Thoracic aorta (tissue), 2 donors: ENCODE measurements at places on chromosomes 12 and 14. TPM values are rescaled to one million over a fixed set of nuclear protein-coding genes. Genes with fewer than 3 reads are reported as not detected.

- H3K4me1 ChIP-seq, result peaks cover 10% of the 10 kb centered on the region
- H3K4me3 ChIP-seq, result no peak overlapping the region
- H3K27ac ChIP-seq, result no peak overlapping the region
- DNase-seq, result no peak
Observed at GRCh38 chr12:52347551-52348510, 19.4 kb downstream of the KRT85 start.

DNA sequence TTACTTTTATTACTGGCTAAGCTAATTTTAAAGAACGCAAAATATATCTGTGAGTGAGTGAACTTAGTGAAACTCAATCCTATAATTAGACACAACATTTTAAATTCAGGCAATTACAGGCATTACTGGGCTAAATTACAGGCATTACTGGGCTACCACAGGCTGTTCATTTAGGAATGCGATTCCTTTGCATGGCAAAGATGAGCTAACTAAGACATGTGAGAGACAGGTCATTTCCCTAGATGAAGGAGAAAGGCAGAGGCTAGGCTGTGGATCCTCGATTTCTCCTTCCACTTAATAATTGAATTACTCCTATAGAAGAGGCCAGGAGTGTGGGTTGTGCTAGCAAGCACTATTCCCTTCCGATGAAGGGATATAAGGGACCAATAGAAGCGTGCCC lies 429.4 kb upstream of the LMO3 start:
- no peak overlapping the region for H3K4me3 ChIP-seq
- no peaks in the 10 kb centered on the region for H3K36me3 ChIP-seq
- H3K27ac ChIP-seq, result no peak overlapping the region
- no peaks in the 10 kb centered on the region for H3K27me3 ChIP-seq
- H3K4me1 ChIP-seq, result no peaks in the 10 kb centered on the region
- DNase-seq, result no peak

DNA sequence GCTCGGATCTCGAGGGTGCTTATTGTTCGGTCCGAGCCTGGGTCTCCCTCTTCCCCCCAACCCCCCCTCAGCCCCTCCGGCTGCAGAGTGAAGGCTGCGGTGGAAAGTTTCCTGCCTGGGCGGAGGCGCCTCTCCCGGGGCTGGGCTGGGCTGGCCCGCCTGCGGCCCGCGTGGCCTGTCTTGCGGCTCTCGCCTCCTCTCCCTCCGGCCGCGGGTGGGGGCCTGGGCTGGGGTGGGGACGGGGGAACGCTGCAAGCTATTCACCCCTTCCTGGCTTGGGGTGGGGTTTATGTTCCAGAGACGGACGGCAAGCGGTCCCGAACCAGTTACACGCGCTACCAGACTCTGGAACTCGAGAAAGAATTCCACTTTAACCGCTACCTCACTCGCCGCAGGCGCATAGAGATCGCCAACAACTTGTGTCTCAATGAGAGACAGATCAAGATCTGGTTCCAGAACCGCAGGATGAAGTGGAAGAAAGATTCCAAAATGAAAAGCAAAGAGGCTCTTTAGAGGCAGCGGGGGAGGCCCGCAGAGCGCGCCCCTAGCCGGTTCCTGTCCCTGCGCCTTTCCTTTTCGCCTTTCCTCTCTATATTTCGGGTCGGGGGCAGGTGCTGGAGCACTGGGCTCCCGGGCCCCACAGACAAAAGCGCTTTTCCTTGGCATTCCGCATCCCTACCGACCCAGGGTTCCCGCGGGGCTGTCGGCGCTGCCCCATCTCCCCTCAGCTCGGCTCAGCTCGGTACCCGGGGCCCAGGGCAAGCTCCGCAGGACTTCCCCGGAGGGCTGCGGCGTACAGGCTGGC lies 1.3 kb downstream of the HOXC5 start:
- DNase-seq, result no peak
- H3K36me3 ChIP-seq, result peaks cover 3% of the 10 kb centered on the region
- no peak overlapping the region for H3K27ac ChIP-seq
- peak overlapping the region; percentile 64 for H3K4me3 ChIP-seq
- H3K27me3 ChIP-seq, result no peaks in the 10 kb centered on the region
- H3K4me1 ChIP-seq, result no peaks in the 10 kb centered on the region

DNA sequence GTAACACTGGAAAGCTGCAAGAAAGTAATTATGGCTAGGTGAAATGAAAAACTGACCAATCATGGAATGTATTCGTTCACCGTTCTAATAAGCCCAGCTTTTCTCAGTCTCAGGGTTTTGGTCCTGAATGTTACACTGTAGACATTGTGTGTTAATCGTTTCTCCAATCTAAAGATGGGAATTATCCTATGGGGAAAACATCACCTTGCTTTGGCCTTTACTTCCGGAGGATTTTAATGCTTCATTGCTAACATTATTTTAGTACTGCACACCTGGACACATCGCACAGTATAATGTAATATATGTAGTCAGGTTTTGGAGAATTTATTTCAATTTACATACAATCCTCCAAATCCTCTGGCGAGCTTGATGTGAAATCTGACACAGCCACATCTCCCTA lies 1.2 kb upstream of the TRHDE start:
- H3K4me3 ChIP-seq, result peak overlapping the region; percentile 82
- DNase-seq, result no peak
- H3K36me3 ChIP-seq, result no peaks in the 10 kb centered on the region
- no peaks in the 10 kb centered on the region for H3K4me1 ChIP-seq
- no peaks in the 10 kb centered on the region for H3K27me3 ChIP-seq

- H3K27me3 ChIP-seq, result no peaks in the 10 kb centered on the region
- H3K4me1 ChIP-seq, result no peaks in the 10 kb centered on the region
- H3K27ac ChIP-seq, result no peak overlapping the region
- H3K36me3 ChIP-seq, result peaks cover 21% of the 10 kb centered on the region
- no peak overlapping the region for H3K4me3 ChIP-seq
Observed at GRCh38 chr14:67645414-67645813, 25.7 kb downstream of the ARG2 start.

- no peak overlapping the region for H3K27ac ChIP-seq
- H3K27me3 ChIP-seq, result no peaks in the 10 kb centered on the region
- H3K4me3 ChIP-seq, result no peak overlapping the region
- H3K36me3 ChIP-seq, result no peaks in the 10 kb centered on the region
- no peaks in the 10 kb centered on the region for H3K4me1 ChIP-seq
- DNase-seq, result no peak
Observed at GRCh38 chr14:86933958-86934595, 1058.9 kb downstream of the GALC start.

- H3K4me3 ChIP-seq, result no peak overlapping the region
- DNase-seq, result no peak
- H3K4me1 ChIP-seq, result peaks cover 3% of the 10 kb centered on the region
- H3K27ac ChIP-seq, result no peak overlapping the region
- no peaks in the 10 kb centered on the region for H3K27me3 ChIP-seq
- H3K36me3 ChIP-seq, result peaks cover 13% of the 10 kb centered on the region
Observed at GRCh38 chr14:64940336-64940910, 2.1 kb downstream of the GPX2 start.

DNA sequence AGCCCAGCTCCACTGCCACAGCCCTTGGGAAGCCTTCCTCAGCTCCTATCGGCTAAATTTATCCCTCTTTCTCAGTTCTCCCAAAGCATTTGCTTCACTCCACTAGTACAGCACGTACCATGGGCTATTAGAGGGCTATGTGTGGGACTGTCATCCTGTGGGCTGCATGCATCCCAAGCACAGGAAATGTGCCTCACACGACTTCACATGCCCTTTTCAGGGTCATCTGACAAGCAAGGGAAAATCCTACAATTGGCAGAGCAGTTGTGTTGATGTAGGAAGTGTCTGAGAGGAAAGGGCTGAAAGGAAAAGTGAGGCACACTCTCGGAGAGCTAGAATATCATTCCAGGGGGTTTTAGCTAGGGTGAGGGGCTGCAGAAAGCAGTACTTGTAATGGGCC lies 47.6 kb downstream of the NINJ2 start:
- H3K4me1 ChIP-seq, result no peaks in the 10 kb centered on the region
- H3K4me3 ChIP-seq, result no peak overlapping the region
- H3K27me3 ChIP-seq, result no peaks in the 10 kb centered on the region
- peak overlapping the region; percentile 4 for H3K27ac ChIP-seq
- no peak for DNase-seq

DNA sequence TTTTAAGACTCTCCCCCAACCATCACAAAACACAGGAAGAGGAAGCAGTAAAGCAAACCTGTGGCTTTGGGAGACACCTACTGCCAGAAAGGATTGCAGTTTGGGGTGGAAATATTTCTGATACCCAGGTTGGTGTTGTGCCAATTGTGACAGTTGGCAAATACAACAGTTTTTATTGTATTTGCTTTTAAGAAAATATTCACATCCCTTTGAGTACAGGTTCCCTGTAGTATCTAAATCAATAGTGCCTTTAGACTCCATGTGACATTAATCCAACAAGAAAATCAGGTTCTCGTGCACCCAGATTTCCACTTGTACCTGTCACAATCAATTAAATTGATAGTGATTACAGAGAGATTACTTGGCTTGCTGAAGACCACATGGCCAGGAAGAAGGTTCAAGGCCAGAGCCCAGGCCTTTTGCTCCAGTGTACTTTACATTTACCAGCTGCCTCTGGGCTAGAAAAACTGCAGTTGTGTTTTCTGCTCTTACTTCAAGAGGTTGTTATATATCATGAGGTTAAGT lies 361.2 kb downstream of the ATP23 start:
- H3K4me1 ChIP-seq, result no peaks in the 10 kb centered on the region
- H3K36me3 ChIP-seq, result no peaks in the 10 kb centered on the region

- H3K4me3 ChIP-seq, result peak overlapping the region; percentile 59
- H3K4me1 ChIP-seq, result peaks cover 22% of the 10 kb centered on the region
- H3K27ac ChIP-seq, result peak overlapping the region; percentile 81
- no peaks in the 10 kb centered on the region for H3K36me3 ChIP-seq
- H3K27me3 ChIP-seq, result no peaks in the 10 kb centered on the region
Observed at GRCh38 chr12:29639893-29640495, 142.5 kb upstream of the OVCH1 start.

DNA sequence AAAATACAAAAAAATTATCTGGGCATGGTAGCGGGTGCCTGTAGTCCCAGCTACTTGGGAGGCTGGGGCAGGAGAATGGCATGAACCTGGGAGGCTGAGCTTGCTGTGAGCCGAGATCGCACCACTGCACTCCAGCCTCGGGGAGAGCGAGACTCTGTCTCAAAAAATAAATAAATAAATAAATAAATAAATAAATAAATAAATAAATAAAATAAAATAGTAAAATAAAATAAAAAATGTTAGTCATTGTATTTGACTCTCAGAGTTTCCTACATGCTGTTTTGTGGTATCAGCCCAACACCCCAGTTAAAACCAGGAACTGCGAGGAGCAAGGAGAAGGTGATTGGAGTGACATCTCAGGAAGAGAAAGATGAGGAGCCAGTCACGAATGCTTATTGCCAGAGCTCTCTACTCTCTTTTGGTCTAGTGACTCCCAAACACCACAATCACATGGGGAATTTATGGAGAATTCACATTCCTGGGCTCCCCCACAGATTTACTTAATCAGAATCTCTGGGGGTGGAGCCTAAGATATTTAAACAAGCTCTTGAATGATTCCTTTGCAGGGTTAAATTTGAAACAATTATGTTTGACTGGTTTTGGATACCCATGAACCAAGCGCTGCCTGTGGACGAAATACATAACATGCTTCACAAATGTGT lies 15.4 kb upstream of the SALL2 start:
- no peaks in the 10 kb centered on the region for H3K27me3 ChIP-seq
- H3K36me3 ChIP-seq, result no peaks in the 10 kb centered on the region
- H3K4me1 ChIP-seq, result peaks cover 3% of the 10 kb centered on the region

- no peak for DNase-seq
- H3K27ac ChIP-seq, result no peak overlapping the region
- no peak overlapping the region for H3K4me3 ChIP-seq
- H3K27me3 ChIP-seq, result no peaks in the 10 kb centered on the region
Observed at GRCh38 chr14:105793836-105794235, 267.5 kb downstream of the TMEM121 start.

DNA sequence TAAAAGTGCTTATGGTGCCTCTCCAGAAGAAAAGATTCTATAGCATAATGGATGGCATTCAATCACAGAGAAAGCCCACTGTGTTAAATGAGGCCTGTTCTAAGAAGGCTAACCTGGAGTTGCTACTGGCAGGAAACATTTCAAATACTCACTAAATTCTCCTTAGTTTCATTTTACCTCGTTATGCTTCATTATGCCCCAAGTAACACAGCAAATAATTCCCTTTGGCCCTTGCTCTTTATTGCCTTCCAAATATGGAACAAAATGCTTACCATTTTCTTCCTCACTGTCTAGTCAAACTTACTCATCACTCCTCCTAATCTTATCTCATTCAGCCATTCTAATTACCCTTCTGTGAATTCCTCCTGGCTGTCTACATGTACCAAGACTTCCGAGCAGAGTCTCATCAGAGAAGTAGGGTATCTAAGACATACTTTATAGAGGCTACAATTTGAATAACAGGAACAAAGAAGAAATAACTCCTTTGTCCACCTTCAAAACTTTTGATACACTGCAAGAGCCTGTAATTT lies 292.1 kb upstream of the CLEC14A start:
- no peak for DNase-seq
- H3K4me1 ChIP-seq, result no peaks in the 10 kb centered on the region
- H3K27me3 ChIP-seq, result no peaks in the 10 kb centered on the region
- no peaks in the 10 kb centered on the region for H3K36me3 ChIP-seq
- no peak overlapping the region for H3K4me3 ChIP-seq

DNA sequence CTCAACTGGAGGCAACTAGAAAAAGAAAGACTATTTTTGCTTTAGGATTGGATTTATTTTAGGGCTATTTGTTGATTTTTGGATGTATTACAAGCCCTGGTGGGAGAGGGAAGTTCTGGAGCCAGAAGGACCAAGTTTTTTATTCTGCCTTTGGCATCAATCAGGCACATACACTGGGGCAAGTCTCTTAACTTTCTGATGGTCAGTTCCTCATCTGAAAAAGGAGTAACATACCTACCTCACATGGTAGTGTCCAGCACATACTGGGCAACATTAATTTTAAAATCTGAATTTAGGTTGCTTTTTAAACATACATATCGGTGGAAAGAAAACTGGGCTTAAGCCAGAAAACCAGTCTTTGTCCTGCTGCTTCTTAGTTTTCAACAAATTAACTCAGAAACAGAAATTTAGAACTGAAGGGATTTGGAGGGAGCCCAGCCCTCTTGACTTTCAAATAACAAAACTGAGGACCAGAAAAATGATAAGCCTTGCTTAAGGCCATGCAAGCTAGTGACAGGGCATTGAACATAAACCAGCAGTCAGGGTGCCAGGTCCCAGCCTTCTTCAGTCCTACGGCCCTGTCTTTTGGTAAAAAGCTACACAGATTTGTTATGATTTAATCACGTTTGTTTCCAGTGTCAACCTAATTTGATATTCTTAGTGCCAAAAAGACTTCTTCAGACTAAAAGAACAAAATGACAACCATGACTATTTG lies 90.2 kb upstream of the SLC38A2 start:
- no peaks in the 10 kb centered on the region for H3K27me3 ChIP-seq
- no peak overlapping the region for H3K4me3 ChIP-seq
- peak overlapping the region; percentile 35 for H3K27ac ChIP-seq

The MYBPC1 gene
- total RNA-seq, result 1.5 TPM

The ABCC9 gene
- 42.6 TPM for total RNA-seq

The CCDC197 gene
- total RNA-seq, result not detected

The FZD10 gene
- 2.8 TPM for total RNA-seq

The ADAMTS20 gene
- total RNA-seq, result not detected

The KRT78 gene
- total RNA-seq, result not detected

The RIN3 gene
- 47.4 TPM for total RNA-seq

The OLR1 gene
- total RNA-seq, result 2.8 TPM

The ACSS3 gene
- total RNA-seq, result 30.0 TPM

The FOXA1 gene
- total RNA-seq, result not detected

The RD3L gene
- not detected for total RNA-seq

The RIPK3 gene
- total RNA-seq, result 17.9 TPM
